ENCODE measurements at places on chromosomes 7 and 10. TPM values are rescaled to one million over a fixed set of nuclear protein-coding genes. Genes with fewer than 3 reads are reported as not detected.

HDAC9 gene
- 32.3 TPM for total RNA-seq

ZNF488 gene
- total RNA-seq = not detected

PDE6C gene
- total RNA-seq = not detected

SLC26A5 gene
- 0.54 TPM for total RNA-seq

COL17A1 gene
- total RNA-seq = not detected

CADPS2 gene
- 7.2 TPM for total RNA-seq

SLC25A28 gene
- total RNA-seq = 25.7 TPM

TMEM236 gene
- 0.28 TPM for total RNA-seq

TMEM130 gene
- 2.1 TPM for total RNA-seq

OPN4 gene
- not detected for total RNA-seq

AOAH gene
- 13.6 TPM for total RNA-seq

PRSS1 gene
- total RNA-seq = not detected

ANKRD30A gene
- not detected for total RNA-seq

CHRM2 gene
- total RNA-seq = 121 TPM

AKR1C8 gene
- not detected for total RNA-seq

PTPN20 gene
- 1.8 TPM for total RNA-seq

SPAM1 gene
- not detected for total RNA-seq

TLX1 gene
- total RNA-seq = not detected

EBF3 gene
- total RNA-seq = 4.8 TPM

GNG11 gene
- total RNA-seq = 14.1 TPM

MYOF gene
- total RNA-seq = 72.6 TPM

VAX1 gene
- not detected for total RNA-seq

PRLHR gene
- not detected for total RNA-seq

GIMAP1 gene
- 6.4 TPM for total RNA-seq

PKD2L1 gene
- total RNA-seq = not detected

TMEM254 gene
- 11.5 TPM for total RNA-seq

NPSR1 gene
- total RNA-seq = not detected

SH2B2 gene
- 1.1 TPM for total RNA-seq

SAMD9 gene
- 5.4 TPM for total RNA-seq

All from sigmoid colon (tissue), 7 donors.